ENCODE measurements at places on chromosomes 11 and 22.
A peak's percentile ranks its signal among the peaks of the same experiment; 100 is the strongest.

- peak; percentile 42 for DNase-seq
These were observed 89.8 kb downstream of the PDE2A start for GRCh38 chr11:72584293-72584938.

GRCh38 chr22:32752816-32753520 lies 48.5 kb upstream of the TIMP3 start:
- peak; percentile 36 for DNase-seq

GRCh38 chr11:62961017-62961570 lies 23.7 kb downstream of the SLC22A6 start:
- no peak for DNase-seq

GRCh38 chr11:116643521-116643920 lies 129.3 kb downstream of the BUD13 start:
- DNase-seq, result no peak

DNA sequence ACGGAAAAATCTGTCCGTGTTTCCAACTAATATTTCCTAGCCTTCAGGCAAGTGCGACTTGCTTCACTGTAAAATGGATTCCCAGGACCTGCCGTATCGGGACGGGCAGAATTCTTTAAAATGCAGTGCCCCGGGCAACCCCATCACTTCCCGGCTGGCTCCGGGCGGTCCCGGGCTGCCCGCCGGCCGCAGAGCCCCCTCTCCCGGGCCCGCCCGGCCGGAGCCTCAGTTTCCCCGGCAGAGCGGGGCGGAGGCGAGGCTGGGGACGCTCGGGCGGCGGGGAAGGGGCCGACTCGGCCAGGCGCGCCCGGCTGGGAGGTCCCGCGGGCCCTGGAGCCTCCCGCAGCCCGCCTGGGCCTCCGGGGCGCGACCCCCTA lies 84.2 kb upstream of the WNT7B start:
- DNase-seq, result no peak

DNA sequence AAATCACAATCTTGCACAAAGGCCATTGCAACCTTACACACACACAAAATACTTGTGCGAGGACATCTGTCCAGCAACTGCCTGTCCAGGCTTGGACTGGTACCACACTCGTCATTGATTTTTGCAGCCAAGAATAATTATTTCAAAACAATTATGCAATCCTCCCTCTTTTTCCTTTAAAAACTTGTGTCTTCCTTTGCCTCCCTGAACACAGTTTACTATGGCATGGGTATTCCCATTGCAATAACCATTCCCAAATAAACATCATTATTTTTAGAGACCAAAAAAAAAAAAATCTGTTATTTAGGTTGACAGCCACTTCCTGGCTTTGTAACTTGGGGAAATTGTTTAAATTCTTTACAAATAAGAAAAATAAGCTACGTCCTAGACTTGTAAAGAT lies 54.0 kb downstream of the C11orf91 start:
- peak; percentile 35 for DNase-seq

GRCh38 chr11:128021349-128022006 lies 565.9 kb downstream of the ETS1 start:
- no peak for DNase-seq

- no peak for DNase-seq
These were observed 471 bp upstream of the TMEM184B start for GRCh38 chr22:38273135-38273826.

DNA sequence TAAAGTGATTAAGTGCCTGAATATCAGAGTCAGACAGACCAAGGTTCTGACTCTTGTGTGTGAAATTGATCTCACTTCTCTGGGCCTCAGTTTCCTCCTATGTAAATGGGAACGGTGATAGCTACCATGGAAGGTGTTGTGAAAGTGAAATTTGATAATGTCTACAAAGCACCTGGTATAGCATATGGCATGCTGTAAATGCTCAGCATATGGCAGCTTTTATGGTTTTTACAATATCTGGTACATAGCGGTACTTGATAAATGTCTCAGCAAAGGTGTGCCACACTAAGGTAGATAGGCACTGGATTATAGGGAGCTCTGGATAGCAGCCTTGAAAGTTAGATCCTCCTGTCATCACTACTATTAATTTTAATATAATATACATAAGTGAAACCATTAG lies 19.9 kb downstream of the POU2AF2 start:
- no peak for DNase-seq

DNA sequence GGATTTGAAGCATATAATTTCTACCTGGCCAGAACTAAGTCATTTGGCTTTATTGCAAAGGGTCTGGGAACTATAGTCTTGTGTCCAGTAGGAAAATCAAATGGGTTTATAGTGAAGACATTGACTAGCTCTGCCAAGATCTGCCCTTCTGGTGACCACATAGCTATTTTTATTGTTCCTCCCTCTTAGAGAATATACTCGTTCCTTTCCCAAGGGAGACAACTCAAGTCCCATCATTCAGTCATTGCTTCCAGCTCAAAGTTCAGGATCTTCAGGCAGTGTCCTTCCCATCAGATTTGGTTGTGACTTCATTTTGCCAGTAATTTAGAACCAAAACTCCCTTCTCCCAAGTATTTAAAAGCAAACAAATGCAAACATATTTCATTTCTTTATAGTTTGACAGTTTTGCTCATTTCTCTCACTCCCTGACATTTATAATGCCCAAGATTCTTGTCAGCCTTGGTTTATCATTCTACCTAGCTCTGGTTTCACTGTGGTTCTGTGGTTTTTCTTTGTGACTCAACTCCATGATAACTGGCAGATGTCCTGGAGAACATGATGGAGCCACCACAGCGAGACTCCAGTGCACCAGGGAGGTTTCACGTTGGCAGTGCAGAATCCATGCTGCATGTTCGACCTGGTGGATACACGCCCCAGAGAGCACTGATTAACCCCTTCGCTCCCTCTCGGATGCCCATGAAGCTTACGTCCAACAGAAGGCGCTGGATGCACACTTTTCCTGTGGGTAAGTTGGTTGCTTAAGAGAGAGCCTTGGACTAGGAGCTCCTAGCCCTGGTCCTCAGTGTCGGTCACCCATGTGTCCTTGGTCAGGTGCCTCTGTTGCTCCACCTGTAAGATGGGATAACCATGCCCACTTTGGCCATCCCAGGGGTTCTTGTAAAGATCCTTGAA lies 64.9 kb downstream of the DEPDC5 start:
- DNase-seq, result peak; percentile 69

GRCh38 chr22:41052661-41053490 lies 39.5 kb upstream of the EP300 start:
- peak; percentile 79 for DNase-seq

GRCh38 chr11:126282736-126283591 lies at the start of gene TIRAP:
TIRAP (plus strand) TSS chr11:126283093; CDS start chr11:126290895, 7,802 bp downstream.
- peak; percentile 45 for DNase-seq

DNA sequence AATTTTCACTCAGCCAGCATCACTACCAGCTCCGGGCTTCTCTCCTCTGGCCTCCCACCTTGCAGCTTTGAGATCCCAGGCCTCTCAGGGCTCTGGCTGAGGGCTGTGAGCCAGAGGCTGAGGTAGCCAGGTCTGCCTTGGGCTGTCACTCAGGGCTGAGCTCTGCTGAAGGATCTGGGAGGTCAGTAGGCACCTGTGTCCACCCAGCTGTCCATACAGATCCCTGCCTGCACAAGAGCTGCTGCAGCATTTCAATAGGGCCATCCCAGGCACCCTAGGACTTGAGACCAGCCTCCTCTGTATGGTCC lies 12.6 kb downstream of the KCNQ1OT1 start:
- DNase-seq, result no peak

DNA sequence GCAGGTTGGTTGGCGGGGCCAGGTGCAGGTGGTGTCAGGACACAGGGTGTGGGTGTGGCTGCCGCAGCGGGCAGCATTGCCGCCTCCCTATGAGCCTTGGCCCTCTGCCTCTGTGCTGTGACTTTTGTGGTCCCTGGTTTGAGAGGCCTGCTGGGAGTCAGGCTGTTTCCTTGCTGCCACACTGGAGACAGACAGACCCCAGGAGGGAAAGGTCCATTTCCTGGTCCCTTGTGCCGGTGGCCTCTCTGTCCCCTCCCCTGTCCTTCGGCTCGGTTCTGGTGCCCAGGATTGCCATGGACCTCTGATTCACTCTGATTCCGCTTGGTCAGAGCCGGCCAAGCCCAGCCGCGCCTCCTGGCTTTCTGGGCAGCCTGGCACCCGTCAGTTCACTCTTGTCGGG lies 196.9 kb downstream of the TBC1D22A start:
- no peak for DNase-seq

DNA sequence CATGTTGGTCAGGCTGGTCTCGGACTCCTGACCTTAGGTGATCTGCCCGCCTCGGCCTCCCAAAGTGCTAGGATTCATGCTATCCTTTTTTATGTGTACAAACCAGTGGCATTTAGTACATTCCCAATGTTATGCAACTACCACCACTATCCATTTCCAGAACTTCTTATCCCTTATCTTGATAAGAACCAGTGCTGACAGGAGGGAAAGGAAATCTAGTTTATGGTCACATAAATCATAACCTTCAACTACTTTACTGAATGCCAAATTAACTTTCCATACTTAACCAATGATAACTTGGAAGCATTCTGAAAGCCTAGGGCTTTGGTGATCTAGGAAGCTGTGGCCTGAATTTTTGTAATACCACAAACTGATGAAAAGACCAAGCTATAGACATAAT lies 170.4 kb downstream of the SWAP70 start:
- no peak for DNase-seq

DNA sequence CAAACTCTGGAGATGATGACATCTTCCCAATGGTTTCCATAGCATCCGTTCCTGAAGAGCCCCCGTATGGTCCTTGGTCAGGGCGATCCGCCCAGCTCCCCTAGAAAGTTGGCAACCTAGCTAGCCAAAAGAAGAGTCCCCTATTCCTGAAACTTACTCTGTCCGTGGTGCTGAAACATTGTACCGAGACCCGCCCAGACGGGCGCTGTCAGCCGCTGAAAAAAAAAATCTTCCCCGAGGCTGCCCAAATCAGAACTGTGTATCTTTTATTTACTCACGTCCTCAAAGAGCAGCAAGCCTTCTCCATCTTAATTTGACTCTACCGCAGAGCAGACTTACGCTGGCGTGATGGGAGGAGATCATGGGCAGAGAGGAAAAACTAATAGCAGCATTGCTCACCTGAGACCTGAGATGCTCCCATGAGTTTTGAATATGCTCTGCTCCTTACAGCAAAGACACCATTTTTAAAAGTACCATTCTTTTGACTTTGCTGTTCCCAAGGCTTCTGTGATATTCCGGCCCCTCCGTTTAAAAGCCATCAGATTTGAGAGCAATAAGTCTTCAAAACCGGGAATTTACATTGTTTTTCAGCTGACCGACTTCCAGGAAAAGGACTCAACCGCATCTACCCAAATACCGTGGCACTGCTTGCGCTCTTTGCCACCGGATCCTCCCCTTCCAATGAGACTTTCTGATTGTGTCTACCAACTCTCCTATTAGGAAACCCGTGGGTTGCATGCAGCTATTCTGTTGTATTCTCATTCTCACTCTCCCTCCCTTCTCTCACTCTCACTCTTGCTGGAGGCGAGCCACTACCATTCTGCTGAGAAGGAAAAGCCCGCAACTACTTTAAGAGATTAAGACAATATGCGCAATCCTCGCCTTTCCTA lies at the start of gene SLC17A6:
SLC17A6 (plus strand) TSS at position 786 of the 890 bp plus-strand sequence. CDS start 153 bp downstream, outside the sequence.
- peak; percentile 15 for DNase-seq

- DNase-seq, result no peak
These were observed 942.8 kb upstream of the TENM4 start for GRCh38 chr11:80383655-80384054.

GRCh38 chr22:21078916-21079315 lies 33.2 kb downstream of the LRRC74B start:
- no peak for DNase-seq

All from iris pigment epithelial cell (primary cell).